AG08395 (cell line): ENCODE measurements at places on chromosomes 6 and 20.

GRCh38 chr6:140663772-140664171 lies 1289.3 kb upstream of the CITED2 start:
- DNase-seq = no peak

- no peak for DNase-seq
Measured at GRCh38 chr6:133683308-133683580, 205.7 kb upstream of the TCF21 start.

DNA sequence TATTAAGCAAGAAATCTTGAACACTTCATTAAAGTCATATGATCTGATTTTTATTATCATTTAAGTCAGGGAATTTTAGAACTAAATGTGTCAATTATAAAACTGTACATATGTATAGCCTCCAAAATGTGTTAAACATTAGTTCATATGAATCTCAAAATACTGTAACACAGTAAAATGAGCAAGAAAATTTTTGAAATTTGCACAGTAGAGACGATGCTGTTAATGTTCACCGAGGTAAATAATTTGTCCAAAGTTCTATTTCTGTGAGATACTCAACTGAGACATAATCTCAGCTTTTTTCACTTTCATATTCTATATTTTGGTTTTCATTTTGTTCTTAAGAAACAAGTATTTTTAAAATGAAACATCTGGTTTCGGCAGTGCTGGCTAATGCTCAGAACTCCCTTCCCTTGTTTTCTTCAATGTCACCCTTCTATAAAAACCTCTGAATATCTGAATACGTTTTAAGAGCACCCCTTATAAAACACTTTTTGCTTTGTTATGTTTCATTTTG lies 353.1 kb downstream of the LAMA2 start:
- no peak for DNase-seq

GRCh38 chr6:111121789-111122350 lies 34.6 kb downstream of the SLC16A10 start:
- no peak for DNase-seq

- DNase-seq = no peak
Measured at GRCh38 chr20:44743916-44744655, 1.6 kb upstream of the KCNK15 start.
